ENCODE measurements at places on chromosomes 5 and 9.
A peak's percentile ranks its signal among the peaks of the same experiment; 100 is the strongest.

GRCh38 chr5:76684756-76685519 is 31.0 kb upstream of the F2R start:
- peak; percentile 40 for DNase-seq

DNA sequence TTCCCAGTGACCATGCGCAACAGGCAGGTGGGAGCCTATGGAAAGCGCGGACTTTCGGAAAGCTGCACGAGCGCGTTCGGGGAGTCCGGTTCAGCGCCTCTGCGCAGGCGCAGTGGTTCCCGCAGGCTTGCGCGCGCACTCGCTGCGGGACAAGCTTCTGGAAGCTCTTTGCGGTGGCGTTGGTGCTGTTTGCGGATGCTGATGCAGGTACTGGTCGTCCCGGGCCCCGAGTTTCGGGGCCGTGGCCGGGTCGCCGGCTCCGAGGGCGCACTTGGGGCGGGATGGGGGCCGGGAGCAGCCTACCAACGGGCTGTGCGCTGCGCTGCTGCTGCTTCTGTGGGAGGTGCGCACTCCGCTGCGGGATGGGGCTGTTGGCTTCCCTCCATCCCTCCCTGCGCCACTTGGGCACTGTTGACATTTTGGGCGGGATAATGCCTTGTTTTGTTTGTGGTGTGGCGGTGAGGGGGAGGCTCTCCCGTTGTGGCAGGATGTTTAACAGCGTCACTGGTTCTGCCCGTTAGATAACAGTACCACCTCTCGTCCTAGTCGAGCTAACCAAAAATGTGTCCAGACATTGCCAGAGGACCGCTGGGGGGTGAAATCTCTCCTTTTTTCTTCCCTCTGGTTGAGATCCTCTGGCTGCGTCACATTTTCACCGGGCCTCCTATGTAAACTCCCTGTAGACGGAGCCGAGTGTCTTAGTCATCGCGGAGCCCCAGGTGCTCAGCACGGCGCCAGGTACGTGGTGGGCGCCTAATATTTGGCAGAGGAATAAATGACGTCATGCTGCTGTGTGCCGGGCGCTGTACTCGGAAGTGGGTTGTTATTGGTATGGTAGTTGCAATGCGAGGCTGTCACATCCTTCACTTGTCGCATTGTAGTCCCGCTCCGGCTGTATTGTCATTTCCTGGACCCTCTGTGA is at the start of gene ZNF483:
ZNF483 (plus strand) TSS at position 124 of the 922 bp plus-strand sequence. CDS start 2,217 bp downstream, outside the sequence.
- peak; percentile 72 for DNase-seq

DNA sequence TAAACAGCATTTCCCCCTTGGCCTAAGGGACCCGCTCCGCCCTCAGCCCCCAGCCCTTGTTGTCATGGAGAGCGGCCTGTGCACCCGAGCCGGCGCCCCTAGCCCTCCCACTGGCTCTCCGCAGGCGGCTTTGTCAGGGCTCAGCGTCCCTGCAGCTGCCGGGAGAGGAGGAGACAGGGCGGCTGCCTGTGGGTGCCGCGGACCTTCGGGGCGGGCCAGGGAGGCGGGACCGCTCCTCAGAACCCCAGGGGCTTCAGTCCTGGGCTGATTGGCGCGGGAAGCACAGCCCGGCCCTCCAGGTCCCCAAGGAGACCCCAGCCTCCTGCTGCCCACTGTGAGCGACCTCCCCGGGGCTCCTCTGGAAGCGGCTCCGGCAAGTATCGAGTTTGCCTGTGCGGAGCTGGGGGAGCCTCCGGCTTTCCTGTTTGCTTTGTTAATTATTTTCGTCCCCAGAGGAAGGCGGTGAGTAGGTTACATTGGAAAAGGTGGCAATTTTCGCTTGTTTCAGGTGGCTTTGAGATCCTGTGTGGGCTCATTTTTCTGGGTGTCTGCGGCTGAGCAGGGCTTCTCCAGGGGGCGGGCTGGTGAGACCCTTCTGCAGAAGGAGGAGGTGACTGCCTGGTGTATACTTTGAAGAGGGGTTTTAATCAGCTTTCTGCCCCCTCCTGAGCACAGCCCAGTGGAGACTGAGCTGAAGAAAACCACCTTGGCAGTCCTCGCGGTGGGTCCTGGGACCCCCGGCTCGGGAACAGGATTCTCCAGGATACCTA is at the start of gene FGD3:
FGD3 (plus strand) TSS at position 256 of the 770 bp plus-strand sequence. CDS start 28,734 bp downstream, outside the sequence.
- peak; percentile 9 for DNase-seq

- DNase-seq = peak; percentile 7
Measured at GRCh38 chr9:107138261-107138992, 144.7 kb upstream of the RAD23B start.

DNA sequence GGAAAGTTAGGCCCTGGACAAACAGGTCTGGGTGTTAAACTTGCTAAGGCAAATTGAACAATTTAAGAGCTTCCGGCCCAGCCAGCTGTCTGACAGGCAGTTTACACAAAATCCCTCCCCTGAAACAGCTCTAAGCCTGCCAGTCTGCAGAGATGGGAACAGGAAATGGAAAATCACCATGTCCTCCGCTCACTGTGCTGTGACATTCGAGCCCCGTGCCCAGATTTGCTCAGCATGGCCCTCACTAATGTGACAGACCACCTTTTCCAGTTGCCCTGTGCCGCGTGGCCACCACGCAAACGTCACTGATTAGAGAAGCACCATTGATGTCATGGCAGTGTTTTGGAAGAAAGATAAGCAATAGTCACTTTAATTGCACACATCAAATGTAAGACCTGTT is 41.0 kb downstream of the CCNJL start:
- peak; percentile 15 for DNase-seq

GRCh38 chr5:124902097-124902821 is 155.8 kb upstream of the ZNF608 start:
- DNase-seq = peak; percentile 55

- peak; percentile 10 for DNase-seq
Measured at GRCh38 chr5:76402251-76402885, 717 bp upstream of the IQGAP2 start.

GRCh38 chr9:5361326-5362010 is 21.8 kb upstream of the RLN1 start:
- peak; percentile 9 for DNase-seq

DNA sequence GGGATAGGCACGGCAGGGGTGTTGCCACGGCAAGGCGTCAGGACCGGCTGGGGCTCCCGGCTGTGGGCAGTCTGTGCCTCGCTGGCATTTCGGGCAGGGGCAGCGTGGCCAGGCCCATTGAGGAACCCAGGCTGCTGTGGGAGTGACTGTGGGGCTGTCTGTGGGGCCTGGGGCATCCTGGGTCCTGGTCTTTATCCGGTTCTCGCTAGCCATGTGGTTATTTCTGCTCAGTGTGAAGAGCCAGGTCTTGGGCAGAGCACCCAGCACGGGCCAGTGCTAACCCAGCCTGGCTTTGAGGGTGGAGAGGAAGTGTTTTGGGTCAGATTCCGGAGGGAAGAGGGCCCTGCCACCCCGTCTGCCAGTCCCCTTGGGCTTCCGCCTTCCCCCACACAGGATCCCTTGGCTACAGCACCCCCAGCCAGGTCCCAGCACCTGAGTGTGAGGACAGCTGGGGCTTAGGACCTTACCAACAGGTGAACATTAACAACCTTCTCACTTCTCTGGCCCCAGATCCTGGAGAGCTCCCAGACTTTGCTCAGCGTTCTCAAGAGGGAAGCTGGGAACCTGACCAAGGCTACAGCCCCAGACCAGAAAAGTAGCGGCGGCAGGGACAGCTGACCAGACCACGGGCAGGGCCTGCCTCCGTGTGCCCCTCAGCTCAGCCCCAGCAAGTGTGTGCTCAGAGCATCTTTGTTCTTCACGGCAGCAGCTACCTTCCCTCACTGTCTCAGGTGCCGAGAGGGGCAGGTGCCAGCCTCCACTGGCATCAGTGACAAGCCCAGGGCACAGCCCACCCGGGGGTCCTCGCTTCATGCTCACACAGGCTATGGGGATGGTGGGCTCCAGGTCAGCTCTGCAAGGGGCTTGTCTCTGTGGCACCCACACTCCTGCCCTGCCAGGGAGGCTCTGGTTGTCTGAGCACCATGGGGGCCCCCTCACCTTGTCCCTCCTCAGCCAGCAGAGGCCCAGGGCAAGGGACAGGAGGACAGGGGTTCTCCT is 1.1 kb downstream of the SSNA1 start:
- DNase-seq = no peak

DNA sequence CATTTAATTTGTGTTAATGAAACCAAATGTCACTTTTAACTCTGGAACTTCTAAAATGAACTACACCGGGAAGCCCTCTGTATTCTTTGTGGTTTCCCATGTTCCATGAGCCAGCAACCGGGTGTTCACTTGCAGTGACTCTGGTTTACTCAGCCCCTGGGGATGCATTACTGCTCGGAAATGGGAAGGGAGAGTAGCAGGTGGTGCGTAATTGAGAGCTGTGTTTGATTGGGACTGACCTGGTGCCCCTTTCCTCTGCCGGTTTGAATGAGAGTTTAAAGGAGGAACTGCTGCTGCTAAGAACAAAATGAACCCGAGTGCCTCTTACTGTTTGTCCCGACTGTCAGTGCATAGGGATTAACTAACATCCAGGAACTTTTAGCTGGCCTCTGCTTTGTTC is 100.1 kb upstream of the DHFR start:
- DNase-seq = peak; percentile 32

- DNase-seq = peak; percentile 76
Measured at GRCh38 chr5:5341531-5342292, 80.8 kb upstream of the ICE1 start.

Data from fibroblast of skin of right biceps (primary cell).